ENCODE measurements at places on chromosomes 16 and 17.

GRCh38 chr17:33962857-33963655 lies 292.0 kb upstream of the CCL2 start:
- no peak for DNase-seq

GRCh38 chr17:42246515-42246914 lies 29.7 kb downstream of the STAT5B start:
- DNase-seq: no peak

DNA sequence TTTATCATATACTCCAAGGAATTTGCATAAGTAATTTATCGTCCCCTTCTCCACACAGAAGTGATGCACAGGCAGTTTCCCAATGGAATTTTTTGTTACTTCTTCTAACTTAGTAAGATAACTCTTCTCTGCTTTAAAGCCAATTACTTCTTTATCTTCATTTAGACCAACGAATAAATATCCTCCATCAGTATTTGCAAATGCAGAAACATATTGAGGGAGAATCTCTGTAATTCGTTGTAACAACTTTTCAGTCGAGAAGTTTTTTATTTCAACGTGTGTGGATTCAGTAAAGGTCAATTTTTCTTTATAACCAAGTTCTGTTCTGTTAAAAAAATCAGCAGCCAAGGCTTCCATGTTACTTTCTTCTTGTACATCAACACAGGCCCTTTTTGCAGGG lies 30.7 kb upstream of the SLFN13 start:
- DNase-seq: no peak

- no peak for DNase-seq
These were observed 873 bp downstream of the SETD1A start for GRCh38 chr16:30958175-30959079.

DNA sequence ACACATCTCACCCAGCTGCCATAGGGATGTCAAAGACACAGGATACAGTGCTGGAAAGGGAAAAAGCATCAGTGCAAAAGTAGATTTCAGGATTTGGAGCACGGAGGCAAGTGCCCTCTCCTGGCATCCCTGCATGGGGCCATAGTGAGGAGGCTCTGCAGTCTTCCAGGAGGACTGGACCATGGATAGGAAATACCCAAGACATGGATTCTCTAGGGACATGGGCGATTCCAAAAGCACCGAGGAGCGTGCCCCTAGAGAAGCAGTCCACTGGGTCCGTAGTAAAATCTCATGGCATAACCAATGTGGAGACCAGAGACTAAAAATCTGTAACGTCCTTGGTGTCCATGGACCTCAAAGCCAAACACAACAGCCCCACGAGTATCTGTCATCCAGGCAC lies 818.2 kb downstream of the KCNJ18 start:
- DNase-seq: no peak

- DNase-seq: no peak
These were observed 410 bp upstream of the NAGPA start for GRCh38 chr16:5034167-5034523.

- no peak for DNase-seq
These were observed 8.7 kb downstream of the CAMTA2 start for GRCh38 chr17:4978726-4979125.

- DNase-seq: peak; percentile 55
These were observed 37.3 kb downstream of the PIEZO1 start for GRCh38 chr16:88747588-88748301.

GRCh38 chr16:21161211-21161610 lies 2.7 kb downstream of the LDAF1 start:
- no peak for DNase-seq

DNA sequence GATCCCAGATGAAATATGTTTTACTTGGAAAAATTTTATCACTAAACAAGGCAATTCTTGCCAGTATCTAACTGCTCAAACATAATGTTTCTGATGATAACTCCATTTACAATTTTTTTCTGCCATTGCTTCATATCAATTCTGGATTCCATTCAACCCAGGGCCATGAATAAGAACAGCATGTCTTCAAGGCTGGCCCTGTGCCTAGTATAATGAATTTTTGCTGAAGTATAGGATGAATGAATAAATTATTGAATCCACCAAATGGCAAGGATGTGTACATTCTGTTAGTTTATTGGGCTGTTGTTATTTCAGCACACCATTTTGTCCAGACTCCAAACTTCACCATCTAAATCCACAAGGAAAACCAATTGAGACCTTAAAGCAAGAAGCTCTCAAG lies 414.7 kb downstream of the HS3ST3B1 start:
- no peak for DNase-seq

DNA sequence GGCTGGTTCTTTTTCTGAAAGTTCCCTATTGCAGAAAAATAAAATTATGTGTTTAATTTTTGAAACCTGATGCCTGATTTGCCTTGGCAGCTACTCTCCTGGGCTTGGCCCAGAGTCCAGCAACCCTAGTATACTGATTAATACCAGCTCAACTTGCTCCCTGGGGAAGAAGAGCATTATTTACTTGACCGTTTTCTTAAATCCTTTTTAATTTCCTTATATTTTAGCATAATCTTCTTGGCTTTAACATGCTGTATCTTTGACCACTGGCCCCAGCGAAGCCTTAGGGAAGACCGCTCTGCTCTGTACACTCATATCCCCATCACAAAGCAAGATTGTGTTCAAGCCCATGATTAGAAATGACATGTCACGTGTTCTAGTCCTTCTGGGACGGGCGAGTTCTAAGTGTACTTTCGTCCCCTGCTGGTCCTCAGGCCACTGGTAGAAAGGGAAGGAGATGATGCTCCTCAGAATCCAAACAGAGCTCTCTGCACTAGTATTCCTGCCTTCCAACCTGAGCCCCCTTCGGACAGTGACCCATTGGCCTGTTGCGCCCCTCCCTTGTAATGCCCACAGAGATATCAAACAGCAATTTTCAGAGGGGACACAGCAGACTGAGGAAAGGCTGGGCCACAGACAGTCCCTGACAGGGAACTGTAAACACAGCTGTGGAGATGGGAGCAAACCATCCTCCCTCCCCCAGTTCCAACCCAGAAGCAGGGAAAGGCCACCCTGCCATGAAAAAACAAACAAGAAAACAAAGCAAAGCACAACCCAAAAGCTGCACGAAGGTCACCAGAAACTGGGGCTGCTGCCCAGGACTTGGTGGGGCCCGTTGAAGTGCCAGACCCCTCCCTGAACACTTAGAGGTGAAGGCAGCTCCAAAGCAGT lies 4.3 kb upstream of the EZH1 start:
- no peak for DNase-seq

All from activated CD8-positive, alpha-beta T cell treated with anti-CD3 and anti-CD28 coated beads, Interleukin-2, amount 10 ng/mL, durations not matched to agents 7 days and 5 days (primary cell).